ENCODE measurements at places on chromosomes 11 and 22.

GRCh38 chr22:39311592-39312400 lies 7.6 kb downstream of the RPL3 start:
- DNase-seq, result no peak

DNA sequence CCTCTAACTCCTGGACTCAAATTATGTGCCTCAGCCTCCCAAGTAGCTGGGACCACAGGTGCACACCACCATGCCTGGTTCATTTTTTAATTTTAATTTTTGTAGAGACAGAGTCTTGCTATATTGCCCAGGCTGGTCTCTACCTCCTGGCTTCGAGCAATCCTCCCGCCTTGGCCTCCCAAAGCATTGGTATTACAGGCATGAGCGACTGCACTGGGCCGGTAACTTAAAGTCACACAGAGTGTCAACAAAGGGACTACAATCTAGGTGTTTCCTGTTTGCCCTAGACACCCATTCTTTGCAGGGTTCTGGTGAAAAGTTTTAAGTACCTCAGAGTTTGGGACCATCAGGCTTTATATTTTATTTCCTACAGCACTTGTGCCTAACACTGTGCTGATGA lies 8.4 kb downstream of the UVRAG start:
- DNase-seq, result no peak

DNA sequence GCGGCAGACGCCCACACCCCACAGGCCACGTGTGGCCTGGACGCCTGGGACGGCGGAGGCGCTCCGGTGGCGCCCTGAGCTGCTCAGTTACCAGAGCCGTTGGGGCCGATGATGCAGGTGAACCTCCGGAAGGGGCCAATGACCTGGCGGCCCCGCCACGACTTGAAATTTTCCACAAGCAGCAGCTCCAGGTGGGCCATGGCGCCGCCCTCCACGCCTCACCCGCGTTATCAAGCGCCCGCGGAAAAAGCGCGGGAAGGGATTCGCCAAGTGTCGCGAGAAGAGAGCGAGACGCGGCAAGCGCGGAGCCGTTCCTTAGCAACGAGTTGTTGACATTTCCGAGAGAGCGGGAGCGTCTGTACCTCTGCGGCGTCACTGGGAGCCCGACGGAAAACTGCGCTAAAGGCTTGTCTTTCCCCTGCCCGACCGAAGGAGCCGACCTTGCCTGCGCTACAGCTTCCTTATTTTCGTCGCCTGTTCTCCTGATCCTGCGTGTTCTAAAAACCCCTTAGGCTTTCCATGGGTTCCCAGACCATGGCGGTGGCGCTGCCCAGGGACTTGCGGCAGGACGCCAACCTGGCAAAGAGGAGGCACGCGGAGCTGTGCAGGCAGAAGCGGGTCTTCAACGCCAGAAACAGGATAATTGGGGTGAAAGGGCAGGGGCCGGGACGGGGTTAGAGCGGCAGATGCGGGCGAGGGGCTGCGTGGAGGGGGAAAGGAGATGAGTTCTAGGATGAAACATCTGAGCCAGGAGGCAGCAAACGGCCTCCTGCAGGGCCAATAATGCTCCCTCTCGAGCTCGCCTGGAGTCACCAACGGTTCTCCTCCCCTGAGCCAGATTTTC lies at the start of the genes RIBC2 and SMC1B:
Gene RIBC2, plus strand, starts transcription at position 326 of the 844 bp plus-strand sequence. Its CDS starts 194 bp downstream, at position 520.
Gene SMC1B, minus strand, starts transcription at position 232 of the 844 bp plus-strand sequence. Its CDS starts 32 bp downstream, at position 200.
- DNase-seq, result peak; percentile 87

- no peak for DNase-seq
Measured at GRCh38 chr22:37967147-37967546, 13.6 kb downstream of the POLR2F start.

DNA sequence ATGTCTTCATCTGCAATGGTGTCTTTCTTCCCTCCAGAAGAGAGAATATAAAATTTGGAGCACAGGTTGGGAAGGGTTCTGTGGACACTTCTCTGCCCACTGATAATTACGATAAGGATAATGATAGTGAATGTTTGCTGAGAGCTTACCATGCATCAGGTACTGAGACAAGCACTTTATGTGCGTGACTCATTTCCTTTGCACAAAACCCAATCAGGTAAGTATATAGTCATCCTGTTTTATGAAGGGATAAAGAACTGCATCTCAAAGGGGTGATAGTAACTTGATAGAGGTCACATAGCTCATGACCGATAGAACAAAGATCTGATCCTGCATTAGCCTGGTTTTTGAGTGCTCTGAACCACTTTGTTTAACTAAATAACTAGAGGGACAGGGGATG lies 9.4 kb downstream of the DRD2 start:
- DNase-seq, result no peak

- DNase-seq, result no peak
Measured at GRCh38 chr11:69909561-69910518, 90.6 kb upstream of the FGF3 start.

DNA sequence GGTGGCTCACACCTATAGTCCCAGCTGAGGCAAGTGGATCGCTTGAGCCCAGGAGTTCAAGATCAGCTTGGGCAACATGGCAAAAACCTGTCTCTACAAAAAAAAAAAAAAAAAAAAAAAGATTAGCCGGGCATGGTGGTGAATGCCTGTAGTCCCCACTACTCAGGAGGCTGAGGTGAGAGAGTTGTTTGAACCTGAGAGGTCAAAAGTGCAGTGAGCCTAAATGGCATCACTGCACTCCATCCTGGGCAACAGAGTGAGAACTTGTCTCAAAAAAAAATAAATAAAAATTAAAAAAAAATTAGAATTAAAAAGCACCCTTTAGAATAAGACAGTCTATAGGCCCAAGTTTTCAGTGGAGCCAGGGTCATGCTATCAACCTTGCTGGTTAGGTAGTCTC lies 95.5 kb downstream of the PDHX start:
- no peak for DNase-seq

GRCh38 chr11:46475926-46476545 lies 84.5 kb upstream of the CHRM4 start:
- DNase-seq, result no peak

GRCh38 chr11:60498853-60499252 lies 6.3 kb downstream of the MS4A12 start:
- no peak for DNase-seq

DNA sequence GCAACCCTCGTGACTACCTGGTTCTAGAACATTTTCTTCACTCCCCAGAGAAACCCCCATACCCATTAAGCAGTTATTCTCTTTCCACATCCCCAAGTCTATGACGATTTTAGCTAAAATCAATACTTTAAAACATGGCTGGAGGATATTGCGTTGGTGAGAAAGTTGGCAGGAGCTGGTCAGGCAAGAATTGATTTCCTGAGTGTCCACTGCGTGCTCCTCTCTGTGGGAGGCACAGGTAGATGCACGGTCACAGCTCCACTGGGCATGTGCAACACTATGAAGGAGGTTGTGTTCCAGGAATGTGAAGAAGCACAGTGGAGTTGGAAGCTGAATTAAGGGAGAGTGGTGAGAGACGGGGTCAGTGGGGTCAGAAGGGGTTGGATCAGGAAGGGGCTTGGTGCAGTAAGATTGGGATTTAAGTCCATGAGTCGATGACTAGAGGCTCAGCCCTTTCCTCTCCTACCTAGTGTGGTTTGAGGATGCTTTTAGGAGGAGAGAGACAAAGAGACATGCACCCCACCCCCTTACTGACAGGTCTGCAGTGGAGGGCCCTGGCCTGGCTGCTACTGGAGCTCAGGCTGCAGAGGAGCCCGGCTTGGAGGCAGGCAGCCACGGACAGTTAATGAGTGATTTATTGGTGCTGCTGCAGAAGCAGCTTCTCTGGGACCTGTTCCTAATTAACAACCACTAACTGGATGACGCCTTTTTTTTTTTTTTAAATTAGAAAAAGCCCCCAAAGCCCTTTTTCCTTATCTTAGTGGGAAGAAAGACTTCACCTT lies 395.6 kb downstream of the TENM4 start:
- no peak for DNase-seq

- DNase-seq, result no peak
Measured at GRCh38 chr11:70185348-70186055, 17.6 kb upstream of the FADD start.

- no peak for DNase-seq
Measured at GRCh38 chr22:35961480-35962295, 66.9 kb downstream of the RBFOX2 start.

DNA sequence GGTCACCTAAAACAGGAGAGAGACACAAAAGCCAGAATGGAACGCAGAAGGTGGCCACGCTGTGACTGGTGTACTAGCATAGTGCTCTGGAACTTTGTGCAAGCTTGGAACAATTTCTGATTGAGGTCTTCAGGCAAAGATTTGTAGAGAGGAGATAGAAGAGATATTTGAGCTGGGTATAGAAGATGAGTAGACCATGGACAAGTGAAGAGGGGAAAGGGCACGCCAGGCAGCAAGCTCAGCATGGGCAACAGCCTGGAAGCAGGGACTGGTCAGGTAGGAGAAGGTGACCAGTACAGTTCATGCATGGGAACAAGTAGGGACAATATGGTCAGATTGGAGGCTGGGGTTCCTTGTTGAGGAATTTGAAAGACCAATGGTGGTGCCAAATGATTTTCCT lies 24.4 kb downstream of the MYO18B start:
- DNase-seq, result no peak

DNA sequence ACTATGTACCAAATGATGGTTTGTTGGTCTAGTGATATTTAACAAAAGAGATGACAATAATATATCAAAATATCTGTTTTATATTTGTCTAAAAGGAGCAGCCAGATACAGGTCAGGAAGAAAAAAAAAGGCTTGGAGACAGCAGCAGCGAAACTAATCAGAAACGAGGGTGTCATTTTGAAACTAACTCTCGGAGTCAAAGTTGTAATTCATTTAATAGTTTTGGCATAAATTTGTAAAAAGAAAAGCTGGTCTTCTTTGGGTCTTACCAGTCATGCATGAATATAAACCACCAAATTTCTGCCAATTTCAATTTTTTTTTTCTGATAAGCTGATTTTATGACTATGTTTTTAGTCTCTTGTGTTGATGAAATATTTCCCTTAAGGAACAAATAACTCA lies 25.5 kb downstream of the NPAT start:
- DNase-seq, result no peak

- DNase-seq, result no peak
Measured at GRCh38 chr11:76603202-76603601, 67.3 kb downstream of the LRRC32 start.

GRCh38 chr22:48503876-48504275 lies 1323.8 kb downstream of the BRD1 start:
- DNase-seq, result no peak

- DNase-seq, result no peak
Measured at GRCh38 chr22:23313791-23314567, 133.7 kb downstream of the BCR start.

- no peak for DNase-seq
Measured at GRCh38 chr11:128299132-128299726, 288.1 kb downstream of the ETS1 start.

DNA sequence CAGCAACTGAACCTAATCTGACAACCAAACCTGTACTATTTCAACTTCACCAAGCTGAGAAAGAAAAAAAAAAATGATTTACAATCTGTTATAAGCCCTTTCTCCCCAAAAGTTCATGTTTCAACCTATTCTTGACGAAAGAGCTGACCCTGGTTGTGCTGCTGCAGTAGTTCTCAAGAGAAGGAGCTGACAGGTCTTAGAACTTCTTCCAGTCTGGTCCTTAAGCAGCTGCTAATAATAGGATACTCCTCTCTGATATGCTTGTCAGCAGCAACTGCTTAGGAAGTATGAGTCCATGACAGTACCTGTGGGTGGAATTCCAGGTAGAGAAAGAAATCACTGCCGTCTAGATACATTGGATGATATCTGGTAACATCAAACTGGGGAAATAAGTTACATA lies 735.1 kb upstream of the CCDC90B start:
- no peak for DNase-seq

GRCh38 chr11:63488789-63489188 lies 2.2 kb downstream of the PLAAT5 start:
- no peak for DNase-seq

Measured in T-helper 2 cell treated with Interferon-gamma antibody and Interleukin-4, amounts not matched to agents 5 μg/mL and 100 μg/mL, for 36 hours (primary cell).